ENCODE measurements at places on chromosomes 4 and X.
A peak's percentile ranks its signal among the peaks of the same experiment; 100 is the strongest.

DNA sequence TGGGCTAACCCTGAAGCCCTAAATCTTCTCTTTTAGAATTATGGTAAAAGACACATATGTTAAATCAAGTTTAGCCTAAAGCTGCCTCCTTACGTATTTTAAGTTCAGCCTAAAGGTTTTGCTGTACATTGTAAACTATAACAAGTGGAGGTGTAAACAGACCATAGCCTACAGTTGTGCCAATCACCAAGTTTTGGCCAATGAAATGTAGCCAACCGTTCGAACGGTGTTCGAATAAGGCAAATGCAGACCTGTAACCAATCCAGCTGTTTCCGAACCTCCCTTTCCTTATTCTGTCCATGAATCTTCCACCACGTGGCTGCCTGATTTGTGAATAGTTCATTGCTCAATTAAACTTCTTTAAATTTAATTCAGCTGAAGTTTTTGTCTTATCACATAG is 52.1 kb upstream of the TBC1D9 start:
- DNase-seq, result no peak

GRCh38 chr4:20617678-20618396 is 82.4 kb upstream of the PACRGL start:
- no peak for DNase-seq

- DNase-seq, result no peak
These were observed 34.5 kb upstream of the TRIM2 start for GRCh38 chr4:153169776-153170175.

- DNase-seq, result no peak
These were observed 10.1 kb downstream of the GK start for GRCh38 chrX:30663322-30663721.

DNA sequence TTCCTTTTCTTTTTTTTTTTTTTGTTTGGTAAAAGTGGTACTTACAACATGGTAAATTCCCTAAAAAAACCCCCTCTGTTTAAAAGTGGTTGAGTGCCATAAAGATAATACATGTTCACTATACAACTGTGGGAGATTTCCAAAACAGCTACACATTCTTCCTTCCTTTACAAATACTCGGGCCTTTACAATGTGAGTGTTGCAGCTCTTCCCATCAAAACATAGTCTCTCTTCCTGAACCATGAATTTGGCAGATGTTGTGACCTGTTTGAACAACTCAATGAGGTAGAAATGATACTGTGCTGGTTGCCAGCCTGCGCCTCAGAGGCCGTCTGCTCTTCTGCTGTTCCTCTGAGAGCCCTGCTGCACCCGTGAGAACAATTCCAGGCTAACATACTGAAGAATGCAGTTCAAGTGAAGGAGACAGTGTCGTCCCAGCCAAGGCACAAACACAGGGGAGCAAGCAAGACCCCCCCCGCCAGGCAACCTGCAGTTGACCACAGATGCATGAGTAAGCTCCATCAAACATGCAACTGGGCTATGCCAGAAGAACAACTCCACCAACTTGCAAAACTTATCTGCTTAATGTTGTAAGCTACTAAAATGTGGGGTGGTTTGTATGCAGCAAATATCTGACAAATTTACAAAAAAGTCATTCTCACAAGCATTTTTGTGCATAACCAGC is 645.0 kb downstream of the PCDH7 start:
- DNase-seq, result no peak

- DNase-seq, result no peak
These were observed 64.5 kb upstream of the ANKRD50 start for GRCh38 chr4:124777007-124777406.

DNA sequence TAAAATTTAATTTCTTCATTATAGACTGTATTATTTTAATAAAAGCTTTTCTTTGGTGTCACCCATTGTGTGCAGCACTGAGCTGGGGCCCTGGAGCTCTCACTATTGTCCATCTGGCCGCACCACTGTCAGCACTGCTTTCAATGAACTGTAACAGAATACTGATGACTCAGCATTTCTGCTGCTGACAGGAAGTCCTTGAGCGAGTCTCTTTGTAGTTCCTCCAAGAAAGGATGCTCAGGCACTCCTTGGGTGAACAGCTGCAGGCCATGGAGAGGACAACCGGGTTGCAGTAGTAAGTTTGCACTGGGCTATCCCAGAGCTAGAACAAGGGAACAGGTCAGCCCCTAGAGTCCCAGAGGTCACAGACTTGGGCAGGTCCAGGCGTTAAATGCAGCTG is 81.6 kb downstream of the SORBS2 start:
- peak; percentile 38 for DNase-seq

- DNase-seq, result no peak
These were observed 1149.7 kb downstream of the STPG2 start for GRCh38 chr4:96993560-96993959.

GRCh38 chr4:68465058-68465457 is 17.8 kb downstream of the TMPRSS11E start:
- no peak for DNase-seq

DNA sequence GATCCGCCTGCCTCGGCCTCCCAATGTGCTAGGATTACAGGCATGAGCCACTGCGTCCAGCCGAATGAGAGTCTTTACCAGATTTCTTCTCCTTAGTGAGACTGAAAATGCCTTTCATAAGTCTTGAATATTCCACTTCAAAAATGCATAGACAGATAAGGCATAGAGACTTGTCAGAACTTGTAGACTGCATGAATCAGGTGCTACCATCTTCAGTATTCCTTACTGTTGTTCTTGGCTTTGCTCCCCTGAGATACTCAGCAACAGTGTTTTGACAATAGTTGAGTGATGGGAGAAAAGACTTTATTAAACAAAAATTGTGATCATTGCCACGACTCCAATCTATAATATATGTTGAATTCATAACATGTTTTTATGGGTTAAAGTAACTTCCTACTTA is 11.0 kb downstream of the TKTL2 start:
- no peak for DNase-seq

DNA sequence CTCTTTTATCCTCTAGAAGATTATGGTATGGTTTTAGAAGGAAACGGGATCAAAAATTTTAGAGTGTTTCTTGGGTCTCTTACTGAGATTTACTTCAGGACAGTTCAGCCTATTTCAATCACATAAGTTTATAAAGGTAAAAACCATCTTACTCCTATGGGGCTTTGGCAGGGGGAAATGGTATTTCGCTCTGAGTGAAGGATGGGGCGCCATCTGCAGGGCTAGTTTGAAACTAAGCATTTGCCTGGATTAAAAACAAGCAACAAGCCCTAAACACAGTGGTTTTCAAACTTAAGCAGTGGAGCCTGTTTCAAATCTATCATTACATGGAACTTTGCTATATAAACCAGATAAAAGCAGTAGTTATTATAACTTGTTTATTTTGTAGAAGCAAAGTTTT is 361.5 kb upstream of the FMR1 start:
- no peak for DNase-seq

DNA sequence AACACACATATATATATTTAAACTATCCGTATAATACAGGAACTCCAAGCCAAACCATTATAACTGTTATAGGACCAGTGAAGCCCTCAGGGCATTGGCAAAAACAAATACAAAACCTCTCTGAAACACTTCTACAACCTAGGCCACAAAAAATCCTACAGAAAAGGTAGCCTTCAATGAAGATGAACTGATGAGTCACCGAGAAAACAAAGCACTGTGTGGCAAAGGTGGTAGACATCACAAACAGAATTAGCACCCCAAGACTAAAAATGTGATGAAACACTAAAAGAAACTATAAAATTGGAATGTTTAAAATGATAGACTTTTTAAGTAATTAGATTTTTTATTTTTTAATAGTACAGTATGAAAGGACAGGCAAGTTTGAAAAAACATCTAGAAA is 5.5 kb upstream of the HSPA4L start:
- no peak for DNase-seq

DNA sequence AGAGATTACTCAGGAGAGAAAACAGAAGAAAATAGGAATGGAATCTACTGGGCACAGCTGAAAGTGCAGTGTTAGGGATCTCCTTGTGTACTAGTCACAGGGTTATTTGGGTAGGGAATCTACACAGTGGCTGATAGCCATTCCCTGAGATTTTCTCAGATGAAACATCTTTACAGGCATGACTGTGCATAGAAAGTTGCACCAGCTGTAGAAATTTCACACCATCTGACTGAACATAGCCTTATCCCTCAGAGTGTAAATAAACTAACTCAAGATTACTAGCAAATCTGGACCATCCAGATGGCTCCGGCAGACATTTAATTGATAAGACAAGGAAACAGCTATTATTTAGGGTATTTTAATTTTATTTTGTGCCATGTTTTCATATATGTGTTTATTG is 2053.5 kb upstream of the TENM3 start:
- no peak for DNase-seq

DNA sequence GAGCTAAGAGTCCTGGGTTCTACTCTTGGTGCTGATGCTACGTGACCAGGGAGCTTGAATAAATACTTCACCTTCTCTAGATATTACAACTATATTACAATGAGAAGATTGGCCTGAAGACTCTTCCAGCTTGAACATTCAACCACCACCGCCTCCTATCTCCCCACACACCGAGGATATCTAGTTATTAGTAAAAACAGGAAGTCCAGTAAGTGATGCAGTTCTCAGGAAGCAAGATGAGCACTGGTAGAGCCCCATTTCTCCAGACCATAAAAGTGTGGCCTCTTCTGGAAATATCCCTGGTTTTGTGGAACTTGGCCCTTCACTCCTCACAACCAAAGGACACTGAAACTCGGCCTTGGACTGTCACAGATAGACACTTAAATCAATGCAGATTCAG is 18.5 kb downstream of the PJA1 start:
- DNase-seq, result no peak

DNA sequence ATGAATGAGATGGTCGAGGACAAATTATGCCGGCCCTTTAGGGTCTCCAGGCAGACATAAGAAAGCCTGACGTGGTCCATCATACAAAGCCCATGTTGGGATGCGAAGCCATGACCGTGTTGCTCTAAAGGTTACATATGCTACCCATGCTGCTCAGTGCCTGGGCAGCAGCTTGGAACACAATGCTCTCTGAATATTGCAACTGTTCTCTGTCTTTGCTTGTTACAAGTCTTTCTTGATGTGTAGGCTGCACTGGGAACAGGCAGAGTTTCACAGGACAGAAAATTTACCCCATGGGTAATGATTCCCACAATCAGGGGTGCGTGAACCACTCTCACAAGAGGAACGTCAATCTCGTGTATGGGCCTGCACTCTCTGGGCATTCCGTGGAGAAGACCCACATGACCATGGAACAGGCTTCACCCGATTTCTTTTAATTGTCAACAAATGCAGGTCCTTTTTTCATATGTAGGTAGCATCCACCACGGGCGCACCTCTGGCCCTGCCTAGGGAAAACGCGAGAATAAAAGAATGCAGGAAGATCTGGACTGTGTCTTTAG is 66.3 kb downstream of the NBDY start:
- DNase-seq, result no peak

GRCh38 chrX:41971346-41971745 is 48.0 kb upstream of the CASK start:
- DNase-seq, result no peak

DNA sequence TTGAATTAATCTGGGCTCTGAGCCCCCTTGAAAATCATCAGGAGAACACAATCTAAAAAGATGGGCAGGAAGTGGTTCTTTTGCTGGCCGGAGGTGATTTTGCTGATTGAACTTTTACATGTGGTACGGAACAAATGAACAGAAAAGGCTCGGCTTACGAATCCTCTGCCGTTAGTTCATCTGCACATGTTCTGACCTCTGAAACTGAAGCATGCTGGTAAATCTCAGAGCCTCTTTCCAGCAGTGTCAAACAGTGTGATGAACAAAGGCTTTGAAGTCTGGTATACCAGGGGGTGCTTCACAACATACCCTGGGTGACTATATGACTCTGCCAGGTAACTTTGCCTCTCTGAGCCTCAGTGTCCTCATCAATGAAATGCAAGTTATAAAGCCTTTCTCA is 194.2 kb upstream of the C1QTNF7 start:
- no peak for DNase-seq

GRCh38 chr4:76302826-76303438 is 3.6 kb upstream of the STBD1 start:
- no peak for DNase-seq

GRCh38 chr4:118850488-118851173 is 14.7 kb upstream of the SEC24D start:
- peak; percentile 26 for DNase-seq

DNA sequence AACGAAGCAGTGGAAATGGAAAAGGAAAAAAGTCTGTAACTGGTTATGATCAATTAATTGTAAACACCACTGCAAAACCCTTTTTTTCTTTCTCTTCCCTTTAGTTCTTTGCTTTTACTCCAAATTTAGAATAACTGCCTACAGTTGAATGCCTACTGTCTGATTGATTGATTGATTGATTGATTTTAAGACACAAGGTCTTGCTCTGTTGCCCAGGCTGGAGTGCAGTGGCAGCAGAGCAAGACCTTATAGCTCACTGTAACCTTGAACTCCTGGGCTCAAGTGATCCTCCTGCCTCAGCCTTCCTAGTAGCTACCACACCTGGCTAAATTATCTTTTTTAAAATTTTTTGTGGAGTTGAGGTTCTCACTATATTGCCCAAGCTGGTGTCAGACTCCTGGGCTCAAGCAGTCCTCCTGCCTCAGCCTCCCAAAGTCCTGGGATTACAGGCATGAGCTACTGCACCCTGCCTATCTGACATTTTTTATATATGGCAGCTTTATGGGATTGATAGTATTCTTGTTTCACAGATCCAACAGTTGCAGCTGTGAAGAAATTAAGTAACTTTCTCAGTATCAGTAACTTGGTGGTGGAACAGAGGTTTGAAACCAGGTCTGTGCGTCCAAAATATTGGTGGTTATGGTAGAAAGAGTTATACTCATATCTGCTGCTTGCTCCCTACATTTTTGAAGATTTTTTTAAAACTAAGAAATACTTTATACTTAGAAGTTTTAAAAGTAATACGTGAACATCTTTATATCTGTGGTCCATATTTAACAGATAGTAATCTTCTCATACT is 12.4 kb downstream of the UBE2K start:
- DNase-seq, result no peak

DNA sequence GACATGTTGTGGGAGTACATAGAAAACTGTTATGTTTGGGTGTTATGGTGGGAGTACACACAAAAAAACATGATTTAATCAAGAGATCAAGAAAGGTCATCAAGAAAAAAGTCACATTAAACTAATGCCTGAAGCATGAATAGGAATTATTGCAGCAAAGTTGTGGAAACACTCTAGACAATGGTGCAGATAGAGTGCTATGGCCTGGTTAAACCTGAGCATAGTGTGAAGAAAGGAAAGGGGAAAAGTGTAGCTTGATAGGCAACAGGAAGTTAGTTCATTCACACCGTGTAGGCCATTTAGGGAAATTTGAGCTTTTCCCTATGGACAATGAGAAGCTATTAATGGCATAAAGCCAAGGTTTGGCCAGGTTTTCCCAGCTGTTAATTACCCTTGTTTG is 162.1 kb upstream of the EMCN start:
- no peak for DNase-seq

DNA sequence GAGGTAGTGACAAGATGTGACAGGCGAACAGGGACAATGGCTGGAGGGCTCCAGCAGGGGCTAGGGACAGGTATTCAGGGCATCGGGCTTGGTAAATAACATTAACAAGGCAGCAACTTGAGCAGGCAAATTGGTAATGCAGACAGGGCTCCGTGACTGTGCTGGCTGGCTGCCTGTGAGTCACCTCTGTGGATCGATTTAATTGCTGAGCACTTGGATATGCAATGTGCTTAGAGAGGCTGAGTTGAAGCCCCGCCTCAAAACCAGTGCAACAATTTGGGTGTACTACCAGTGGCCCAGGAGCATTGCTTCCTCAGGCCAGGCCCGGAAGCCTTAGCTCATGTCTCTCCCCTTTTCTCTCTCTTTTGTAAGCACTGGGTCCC is 19.5 kb downstream of the CNGA2 start:
- peak; percentile 11 for DNase-seq

All from HTR-8/SVneo (cell line).